ENCODE measurements at places on chromosomes 7 and 10.

DNA sequence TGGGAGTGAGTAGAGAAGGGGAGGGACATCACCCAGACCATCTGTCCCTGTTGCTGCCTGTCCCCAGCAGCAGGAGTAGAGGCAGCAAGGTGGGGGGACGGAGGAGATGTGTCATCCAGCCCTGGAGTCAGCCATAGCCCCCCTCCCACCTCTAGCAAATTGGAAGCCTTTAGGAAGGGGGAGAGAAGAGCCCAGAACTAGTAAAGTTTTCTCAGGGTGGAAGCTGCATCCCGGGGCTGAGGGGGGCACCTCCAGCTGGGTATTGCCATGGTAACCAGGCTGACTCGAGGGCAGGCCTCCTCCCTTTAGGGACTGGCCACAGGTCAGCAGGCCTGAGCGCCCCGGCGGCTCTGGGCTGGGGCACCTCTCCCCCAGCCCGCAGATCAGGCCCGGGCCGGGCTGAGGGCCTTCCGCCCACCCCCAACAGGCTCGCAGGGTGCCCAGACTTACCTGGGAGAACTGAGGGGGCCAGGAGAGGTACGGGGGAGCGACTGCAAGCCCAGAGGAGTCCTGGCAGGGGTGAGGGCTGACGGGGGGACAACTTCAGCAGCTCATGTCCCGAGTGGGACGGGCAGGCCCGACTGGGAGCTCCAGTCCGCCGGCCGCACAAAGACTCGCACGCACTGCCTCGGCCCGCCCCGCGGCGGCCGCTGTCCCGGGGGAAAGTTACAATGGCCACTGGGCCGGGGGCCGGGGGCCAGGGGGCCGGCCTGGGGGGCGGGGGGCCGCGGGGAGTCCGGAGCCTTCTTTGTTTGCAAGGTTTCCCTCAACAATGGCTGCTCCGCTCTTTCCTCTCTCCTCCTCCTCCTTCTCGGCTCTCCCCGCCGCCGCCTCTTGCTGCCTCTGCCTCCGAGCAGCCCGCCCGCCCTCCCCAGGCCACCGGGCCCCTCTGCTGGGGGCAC lies 6.0 kb downstream of the LDB1 start:
- peak; percentile 37 for DNase-seq

DNA sequence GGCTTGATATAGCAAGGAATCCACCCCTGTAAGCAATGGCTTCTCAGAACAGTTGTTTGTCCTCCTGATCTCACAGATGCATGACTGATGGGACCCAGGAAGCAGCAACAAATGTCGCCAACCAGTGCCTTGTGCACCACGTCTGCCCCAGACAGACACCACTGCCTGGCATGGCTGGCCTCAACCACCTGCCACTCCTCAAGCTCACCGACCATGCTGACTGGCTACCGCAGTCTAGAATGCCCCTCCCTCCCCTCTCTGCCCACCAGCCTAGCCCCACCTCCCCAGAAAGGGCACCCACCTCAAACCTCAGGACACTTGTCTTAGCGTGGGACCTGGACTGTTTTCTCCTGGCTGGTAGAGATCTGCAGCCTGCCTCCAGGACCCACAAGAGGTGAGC lies 24.0 kb downstream of the LRRC20 start:
- DNase-seq, result no peak

GRCh38 chr7:30323006-30323355 lies 38.6 kb downstream of the ZNRF2 start:
- DNase-seq, result no peak

DNA sequence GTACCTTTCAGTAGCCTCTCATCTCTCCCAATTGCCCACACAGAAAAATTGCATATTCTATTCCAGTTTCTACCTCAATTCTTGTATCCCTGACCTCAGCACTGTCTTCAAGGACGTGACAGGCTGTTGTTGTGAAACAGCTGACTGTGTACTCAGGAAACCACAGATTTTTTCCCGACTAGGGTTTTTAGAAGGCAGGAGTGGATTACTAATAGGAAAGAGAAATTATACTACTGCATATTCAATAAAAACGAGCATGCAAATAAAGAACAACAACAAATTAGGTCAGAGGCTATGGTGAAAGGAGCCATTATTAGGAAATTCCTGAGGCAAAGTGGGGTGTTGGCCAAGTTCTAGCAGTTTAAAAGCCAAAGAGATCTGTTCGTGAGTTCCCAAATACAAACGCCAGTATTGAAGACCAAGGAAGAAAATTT lies 93.4 kb downstream of the DOCK4 start:
- DNase-seq, result no peak

- no peak for DNase-seq
These were observed 210.9 kb downstream of the TEX36 start for GRCh38 chr10:125472010-125472607.

DNA sequence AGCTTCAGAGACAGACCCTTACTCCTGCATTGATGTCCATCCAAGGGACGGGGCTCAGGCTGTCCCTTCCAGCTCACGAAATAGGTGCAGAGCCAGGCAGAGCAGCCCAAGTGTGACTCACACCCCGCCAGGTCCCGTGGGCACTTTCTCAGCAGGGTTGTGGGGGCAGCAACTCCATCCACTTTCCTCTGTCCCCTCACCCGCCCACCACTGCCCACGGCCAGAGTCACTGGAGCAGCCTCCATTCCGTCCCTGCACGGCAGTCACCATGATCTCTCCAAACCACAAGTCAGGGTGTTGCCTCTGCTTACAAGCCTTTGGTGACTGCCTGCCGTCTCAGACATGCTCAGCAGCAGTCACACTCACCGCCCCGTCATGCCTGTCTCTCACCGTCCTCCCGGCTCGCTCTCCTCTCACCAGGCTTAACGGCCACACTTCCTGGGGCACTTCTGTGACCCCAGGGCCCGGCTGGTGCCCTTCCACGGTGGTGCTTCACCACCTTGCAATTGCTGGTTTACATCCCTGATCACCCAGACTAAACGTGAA lies 39.3 kb downstream of the CALML3 start:
- DNase-seq, result peak; percentile 68

DNA sequence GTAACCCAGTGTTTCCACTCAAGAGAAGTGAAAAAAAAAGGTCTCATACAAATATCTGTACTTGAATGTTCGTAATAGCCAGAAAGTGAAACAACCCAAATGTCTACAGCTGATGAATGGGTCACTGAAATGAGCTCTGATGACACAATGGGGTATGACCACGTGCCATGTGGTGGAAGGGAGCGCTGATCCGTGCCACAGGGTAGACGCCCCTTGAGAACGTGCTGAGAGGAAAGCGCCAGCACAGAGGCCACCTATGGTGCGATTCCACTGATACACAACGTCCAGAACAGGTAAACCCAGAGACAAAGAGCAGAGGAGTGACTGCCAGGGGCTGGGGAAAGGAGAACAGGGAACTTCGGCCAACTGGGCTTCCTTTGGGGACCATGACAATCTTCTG lies 50.3 kb downstream of the MAD1L1 start:
- no peak for DNase-seq

- DNase-seq, result no peak
These were observed 99.1 kb downstream of the C7orf25 start for GRCh38 chr7:42812779-42813178.

DNA sequence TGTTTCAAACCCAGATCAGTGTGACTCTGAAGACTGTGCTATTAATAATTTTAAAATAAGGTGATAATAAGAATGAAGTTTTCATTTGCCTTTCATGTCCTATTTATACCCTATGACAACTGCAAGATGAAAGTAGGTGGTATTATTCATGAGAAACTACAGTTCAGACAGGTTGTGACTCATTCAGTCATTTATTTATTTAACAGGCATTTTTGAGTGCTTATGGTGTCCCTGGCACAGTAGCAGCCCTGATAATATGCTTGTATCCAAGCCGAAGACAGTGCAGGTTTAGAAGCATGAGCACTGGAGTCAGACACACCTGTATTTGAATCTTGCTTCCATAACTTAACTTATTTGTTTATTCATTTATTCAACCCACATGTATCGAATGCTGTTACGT lies 87.1 kb downstream of the FZD1 start:
- no peak for DNase-seq

GRCh38 chr10:112532189-112532588 lies 85.2 kb downstream of the VTI1A start:
- DNase-seq, result no peak

GRCh38 chr7:20064181-20064970 lies 152.8 kb downstream of the MACC1 start:
- no peak for DNase-seq

- no peak for DNase-seq
These were observed 1.7 kb upstream of the SLC18A3 start for GRCh38 chr10:49608166-49609005.

- DNase-seq, result no peak
These were observed 1.2 kb upstream of the SMARCD3 start for GRCh38 chr7:151249732-151250072.

- DNase-seq, result no peak
These were observed 18.7 kb upstream of the CYCS start for GRCh38 chr7:25143763-25144162.

DNA sequence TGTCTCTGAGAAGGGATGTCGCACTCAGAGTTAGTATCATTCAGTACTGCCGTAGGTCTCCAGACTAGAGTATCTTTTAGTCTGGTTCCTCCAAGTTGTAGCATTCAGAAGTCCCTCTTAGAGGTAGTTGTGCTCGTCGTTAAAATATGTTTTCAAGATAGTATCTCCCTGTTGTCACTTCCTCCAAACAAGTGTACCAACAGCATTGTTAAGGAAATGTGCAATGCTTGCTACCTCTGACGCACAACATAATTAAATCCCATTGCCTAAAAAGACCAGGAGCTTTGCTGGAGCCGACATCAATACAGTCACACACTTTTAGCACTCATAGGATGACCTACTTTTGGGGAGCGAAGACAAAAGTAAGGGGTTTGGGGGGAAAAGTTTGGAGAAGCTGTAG lies 80.0 kb upstream of the STK17A start:
- DNase-seq, result no peak

GRCh38 chr7:121244120-121244870 lies 84.5 kb upstream of the WNT16 start:
- DNase-seq, result no peak

DNA sequence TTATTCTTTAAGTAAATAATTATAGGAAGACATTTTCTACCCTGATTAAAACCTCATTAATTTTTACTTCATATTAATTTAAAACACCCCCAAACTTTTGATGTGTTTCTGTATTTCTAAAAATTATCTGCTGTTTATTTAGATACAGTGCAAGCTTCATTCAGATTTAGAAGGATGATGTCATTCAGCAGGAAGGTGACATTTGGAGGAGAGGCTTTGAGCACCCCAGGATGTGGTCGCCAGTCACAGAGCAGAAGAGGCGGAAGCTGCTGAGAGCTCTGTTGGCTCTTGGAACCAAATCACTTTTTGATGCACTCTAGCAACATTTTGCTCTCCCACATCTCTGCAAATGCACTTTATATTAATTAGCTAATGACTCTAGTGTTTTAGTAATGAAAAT lies 233.9 kb upstream of the CACNA2D1 start:
- DNase-seq, result peak; percentile 67

GRCh38 chr10:3683560-3683959 lies 101.4 kb downstream of the KLF6 start:
- DNase-seq, result no peak

GRCh38 chr10:83332690-83333089 lies 806.6 kb upstream of the GHITM start:
- no peak for DNase-seq
